ENCODE measurements at places on chromosomes 7 and 10.

DNA sequence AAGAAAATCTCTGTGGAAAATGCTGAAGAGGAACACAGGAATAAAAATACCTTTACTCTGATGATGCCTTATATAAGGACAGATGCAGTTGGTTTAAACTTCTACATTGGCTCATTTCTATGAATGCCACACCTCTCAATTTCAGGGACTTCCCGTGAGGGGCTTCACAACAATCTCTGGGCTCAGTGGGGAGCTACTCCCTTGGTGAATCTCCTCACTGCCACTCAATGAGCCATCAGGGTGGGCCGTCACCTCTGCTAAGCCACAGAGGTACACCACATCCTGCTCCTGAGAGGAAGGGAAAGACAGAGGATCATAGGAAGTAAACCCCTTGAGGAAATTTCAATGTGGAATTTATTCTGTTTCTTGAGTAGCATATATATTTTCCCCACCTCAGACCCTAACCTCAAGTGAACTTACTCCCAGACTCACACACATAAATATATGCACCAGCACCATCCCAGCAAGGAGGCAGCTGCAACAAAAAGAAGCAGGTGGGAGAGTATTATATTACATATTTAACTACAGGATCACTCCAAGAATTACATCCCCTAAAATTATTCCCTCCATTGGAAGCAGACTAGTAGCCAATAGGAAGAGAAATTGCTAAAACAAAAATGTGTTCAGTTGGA, 63.3 kb upstream of the PRSS1 start:
- DNase-seq, result no peak

- no peak for DNase-seq
Observed at GRCh38 chr7:30710669-30711068, 28.4 kb upstream of the CRHR2 start.

- no peak for DNase-seq
Observed at GRCh38 chr7:28954946-28955345, 3.2 kb downstream of the TRIL start.

- DNase-seq, result no peak
Observed at GRCh38 chr7:91533996-91534395, 269.8 kb downstream of the FZD1 start.

DNA sequence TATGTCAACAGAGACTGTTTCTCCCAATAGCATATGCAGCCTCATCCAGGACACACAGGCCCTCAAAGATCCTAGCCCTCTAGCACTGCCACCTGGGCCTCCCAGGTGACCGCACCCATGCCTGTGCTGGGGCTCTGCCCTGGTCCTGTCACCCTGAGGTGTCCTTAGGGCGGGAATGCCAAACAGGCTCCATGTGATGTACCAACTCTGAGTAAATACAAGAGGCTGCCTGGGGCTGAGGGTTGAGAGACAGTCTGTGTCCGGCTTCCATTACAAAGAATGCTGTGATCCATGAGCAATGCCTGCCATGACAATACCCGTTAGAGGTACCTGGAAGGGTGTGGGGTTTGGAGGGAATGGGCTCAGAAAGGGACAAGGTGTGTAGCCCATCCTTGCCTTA, 83.0 kb upstream of the KAT6B start:
- DNase-seq, result peak; percentile 70

DNA sequence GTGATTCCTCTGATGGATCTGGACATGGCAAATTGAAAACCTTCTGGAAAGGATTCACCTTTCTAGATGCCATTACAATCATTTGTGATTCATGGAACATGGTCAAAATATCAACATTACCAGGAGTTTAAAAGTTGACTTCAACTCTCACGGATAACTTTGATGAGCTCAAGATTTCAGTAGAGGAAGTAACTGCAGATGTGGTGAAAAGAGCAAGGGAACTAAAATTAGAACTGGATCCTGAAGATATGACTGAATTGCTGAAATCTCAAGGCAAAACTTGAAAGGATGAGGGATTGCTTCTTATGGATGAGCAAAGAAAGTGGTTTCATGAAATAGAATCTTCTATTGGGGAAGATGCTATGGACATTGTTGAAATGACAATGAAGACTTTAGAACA, 293.6 kb downstream of the ARHGAP12 start:
- DNase-seq, result no peak

DNA sequence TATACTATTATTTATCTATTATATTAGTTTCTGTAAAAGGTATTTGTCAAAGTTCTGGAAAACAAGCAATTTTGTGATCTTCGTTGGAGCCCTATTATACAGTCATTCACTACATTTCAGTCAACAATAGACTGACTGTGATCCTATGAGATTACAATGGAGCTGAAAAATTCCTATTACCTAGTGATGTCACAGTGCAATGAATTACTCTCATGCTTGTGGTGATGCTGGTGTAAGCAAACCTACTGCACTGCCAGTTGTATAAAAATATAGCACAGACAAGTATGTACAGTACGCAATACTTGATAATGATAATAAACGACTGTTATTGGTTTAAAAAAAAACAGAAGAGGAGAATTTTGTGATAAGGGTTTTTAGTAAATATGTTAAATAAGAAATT, 21.4 kb downstream of the OR6V1 start:
- DNase-seq, result no peak

- peak; percentile 11 for DNase-seq
Observed at GRCh38 chr7:45988405-45989057, 67.5 kb upstream of the IGFBP3 start.

DNA sequence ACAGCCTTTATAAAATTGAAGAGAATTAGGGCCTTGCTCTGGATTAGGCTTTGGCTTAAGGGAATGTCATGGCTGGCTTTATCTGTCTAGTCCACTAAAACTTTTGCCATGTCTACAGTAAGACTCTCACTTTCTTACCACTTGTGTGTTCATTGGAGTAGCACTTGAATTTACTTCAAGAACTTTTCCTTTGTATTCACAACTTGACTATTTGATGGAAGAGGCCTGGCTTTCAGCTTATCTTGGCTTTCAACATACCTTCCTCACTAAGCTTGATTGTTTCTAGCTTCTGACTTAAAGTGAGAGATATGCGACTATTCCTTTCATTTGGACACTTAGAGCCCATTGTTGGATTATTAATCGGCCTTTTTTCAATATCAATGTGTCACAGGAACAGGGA, 96.1 kb downstream of the TPST1 start:
- no peak for DNase-seq

- DNase-seq, result no peak
Observed at GRCh38 chr10:127600479-127600878, 51.4 kb downstream of the NPS start.

DNA sequence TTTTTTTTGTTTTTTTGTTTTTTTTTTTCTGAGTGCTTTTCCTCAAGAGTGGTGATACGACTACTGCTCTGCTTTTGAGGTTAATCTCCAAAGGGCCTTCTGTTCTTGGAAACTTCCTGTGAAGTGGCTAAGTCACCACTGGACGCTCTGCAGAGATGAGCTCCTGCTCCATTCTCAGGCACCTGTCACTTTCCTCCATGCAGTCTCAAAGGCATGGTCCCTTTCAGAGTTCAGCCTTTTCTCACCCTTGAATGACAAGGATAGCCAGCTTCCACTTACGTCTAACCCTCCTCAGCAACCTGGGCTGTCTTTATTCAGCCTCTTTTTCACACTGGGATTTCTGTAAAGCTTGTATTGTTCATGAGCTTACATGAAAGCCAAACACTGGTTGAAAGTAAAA, 65.8 kb downstream of the BMPER start:
- no peak for DNase-seq

GRCh38 chr7:8444468-8444769, 11.0 kb downstream of the NXPH1 start:
- DNase-seq, result no peak

GRCh38 chr10:45425621-45426563, 51.9 kb downstream of the ALOX5 start:
- DNase-seq, result no peak

- DNase-seq, result no peak
Observed at GRCh38 chr7:40120020-40120419, 14.4 kb downstream of the MPLKIP start.

GRCh38 chr10:35178331-35178730, 51.7 kb downstream of the CREM start:
- no peak for DNase-seq

GRCh38 chr7:107165341-107165740, 3.5 kb upstream of the HBP1 start:
- DNase-seq, result no peak

GRCh38 chr7:150871601-150872000, 19.3 kb downstream of the AOC1 start:
- DNase-seq, result no peak

- no peak for DNase-seq
Observed at GRCh38 chr10:88659725-88660597, 4.3 kb upstream of the LIPF start.

- DNase-seq, result no peak
Observed at GRCh38 chr7:2713370-2713769, 25.4 kb downstream of the AMZ1 start.

GRCh38 chr10:30691639-30692015, 62.1 kb upstream of the LYZL2 start:
- DNase-seq, result no peak

GRCh38 chr10:116687633-116688032, 54.7 kb downstream of the HSPA12A start:
- no peak for DNase-seq

DNA sequence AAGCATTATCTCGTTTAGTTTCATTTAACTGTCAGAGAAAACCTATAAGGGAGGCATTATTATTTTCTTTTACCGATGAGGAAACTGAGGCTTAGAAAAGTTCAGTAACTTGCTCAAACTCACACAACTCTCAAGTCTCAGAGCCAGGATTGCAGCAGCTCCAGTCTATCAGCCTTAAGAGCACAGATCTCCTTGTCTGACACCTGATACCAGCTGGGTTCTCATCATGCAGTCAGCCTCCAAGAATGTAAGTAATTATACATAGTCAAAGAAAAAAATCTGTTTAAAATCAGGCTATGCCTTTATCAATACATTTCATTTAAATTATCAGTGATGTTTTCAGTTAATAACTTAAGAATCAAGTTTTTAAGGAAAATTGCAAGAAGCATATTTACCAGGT, 236.6 kb upstream of the TCF7L2 start:
- no peak for DNase-seq

DNA sequence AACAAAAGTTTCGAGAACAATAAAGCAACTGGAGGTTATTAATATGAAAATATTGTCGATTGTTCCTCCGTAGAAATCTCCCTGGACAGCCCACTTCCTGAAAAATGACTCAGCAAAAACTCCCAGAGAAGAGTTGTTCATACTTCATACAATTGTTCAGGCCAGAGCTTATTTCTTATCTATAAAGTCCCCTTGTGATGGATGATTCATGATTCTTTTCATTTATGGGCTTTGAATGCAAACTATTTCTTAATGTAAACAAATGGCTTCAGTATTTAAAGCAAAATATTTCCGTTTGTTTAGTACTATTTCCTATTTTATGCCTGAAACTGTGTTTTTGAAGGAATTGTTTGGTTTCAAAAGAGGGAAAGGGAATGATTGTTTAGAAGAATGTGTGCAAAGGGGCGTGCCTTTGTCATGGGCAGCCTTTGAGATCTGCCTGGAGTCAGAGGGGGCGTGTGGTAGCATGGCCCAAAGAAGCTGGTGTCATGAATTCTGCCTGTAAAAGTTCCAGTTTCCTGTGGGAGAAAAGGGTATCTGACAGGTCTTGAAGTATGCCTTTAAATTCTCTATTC, 26.2 kb upstream of the EXOC6 start:
- DNase-seq, result no peak

GRCh38 chr7:150983893-150984368, 5.8 kb upstream of the KCNH2 start:
- no peak for DNase-seq

DNA sequence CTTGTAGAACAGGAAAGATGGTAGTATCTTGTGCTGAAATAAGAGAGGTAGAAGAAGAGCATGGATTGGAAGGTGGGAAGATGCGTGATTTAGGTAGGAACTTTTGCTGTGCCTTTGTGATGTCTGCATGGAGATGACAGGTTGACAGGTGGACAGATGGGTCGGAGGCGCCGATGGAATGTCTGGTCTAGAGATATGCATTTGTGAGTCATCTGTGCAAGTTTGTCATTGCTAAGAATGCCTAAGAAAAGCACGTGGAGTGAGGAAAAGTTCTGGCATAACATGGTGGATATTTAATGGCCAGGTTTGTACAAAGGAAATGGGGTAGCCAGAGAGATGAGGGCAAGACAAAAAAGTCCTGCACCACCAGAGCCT, 76.0 kb upstream of the ARMC3 start:
- DNase-seq, result no peak

- no peak for DNase-seq
Observed at GRCh38 chr10:42783181-42783549, 570 bp downstream of the BMS1 start.

GRCh38 chr10:120997756-120998155, 146.6 kb downstream of the WDR11 start:
- DNase-seq, result no peak

- DNase-seq, result peak; percentile 18
Observed at GRCh38 chr10:1543596-1543995, 193.7 kb downstream of the ADARB2 start.

DNA sequence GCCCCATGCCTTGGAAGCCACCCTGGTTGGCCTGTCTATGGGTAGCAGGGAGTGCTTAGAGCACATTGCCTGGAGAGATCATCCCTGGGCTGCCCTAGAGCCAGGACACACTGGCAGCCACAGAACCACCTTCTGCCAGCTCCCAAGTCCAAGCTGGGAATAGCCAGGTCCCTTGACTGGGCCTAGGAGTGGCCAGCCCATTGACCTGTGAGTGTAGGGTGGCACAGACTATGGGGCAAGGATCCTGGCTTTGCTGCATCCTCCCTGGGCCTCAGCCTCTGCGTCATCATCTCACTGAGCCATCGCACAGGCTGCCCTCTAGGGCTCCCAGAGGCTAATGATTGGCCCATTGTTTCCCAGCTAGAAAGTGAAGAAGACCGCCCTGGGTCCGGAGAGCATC, 7.0 kb downstream of the AQP1 start:
- DNase-seq, result no peak

GRCh38 chr7:121306565-121306964, 22.2 kb upstream of the WNT16 start:
- no peak for DNase-seq

DNA sequence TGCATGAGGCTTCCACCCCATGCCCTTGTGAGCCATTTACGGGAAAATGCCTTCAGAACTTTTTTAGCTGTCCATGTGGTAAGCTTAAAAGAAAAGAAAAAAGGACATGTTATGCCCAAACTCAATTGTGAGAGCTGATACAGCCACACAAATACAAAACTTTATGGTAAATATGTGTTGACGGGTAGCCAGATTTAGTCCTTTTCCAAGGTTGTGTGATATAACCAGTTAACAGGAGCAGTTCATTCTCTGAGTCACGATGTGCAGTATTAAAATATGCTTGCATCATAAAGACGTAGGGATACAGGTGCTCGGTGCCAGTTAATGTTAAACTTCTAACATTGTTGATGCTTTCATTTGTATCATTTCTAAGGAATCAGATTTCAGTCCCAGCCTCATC, 350.4 kb downstream of the DNAJB6 start:
- DNase-seq, result no peak

- no peak for DNase-seq
Observed at GRCh38 chr7:50362712-50363282, 58.3 kb downstream of the IKZF1 start.
